Activated T-cell treated with anti-CD3 and anti-CD28 coated beads, Interleukin-2, amount 50 U/mL, for 72 hours (primary cell): ENCODE measurements at places on chromosomes 5 and 9.

- no peak for DNase-seq
Measured at GRCh38 chr9:91362051-91362611, 413 bp upstream of the AUH start.

DNA sequence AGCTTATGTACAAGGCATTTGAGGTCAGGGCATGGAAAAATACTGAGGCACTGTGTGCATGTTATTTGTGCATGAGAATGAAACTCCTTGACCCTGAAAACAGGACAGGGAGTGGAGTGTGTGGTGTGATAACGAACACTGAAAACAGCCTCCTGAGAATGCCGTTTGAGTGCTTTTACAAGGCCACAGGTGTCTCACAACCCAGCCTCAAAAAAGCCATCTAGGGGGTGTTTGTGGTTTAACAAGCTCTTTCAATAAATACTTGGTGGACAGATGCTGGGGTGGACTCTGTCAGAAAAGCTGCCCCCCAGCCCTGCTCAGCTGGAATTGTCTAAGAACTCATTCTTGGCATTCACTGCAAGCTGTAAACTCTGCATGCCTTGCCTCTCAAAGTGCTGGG, 94.0 kb upstream of the SLC25A48 start:
- no peak for DNase-seq

- no peak for DNase-seq
Measured at GRCh38 chr5:60482301-60482700, 217.7 kb downstream of the DEPDC1B start.

DNA sequence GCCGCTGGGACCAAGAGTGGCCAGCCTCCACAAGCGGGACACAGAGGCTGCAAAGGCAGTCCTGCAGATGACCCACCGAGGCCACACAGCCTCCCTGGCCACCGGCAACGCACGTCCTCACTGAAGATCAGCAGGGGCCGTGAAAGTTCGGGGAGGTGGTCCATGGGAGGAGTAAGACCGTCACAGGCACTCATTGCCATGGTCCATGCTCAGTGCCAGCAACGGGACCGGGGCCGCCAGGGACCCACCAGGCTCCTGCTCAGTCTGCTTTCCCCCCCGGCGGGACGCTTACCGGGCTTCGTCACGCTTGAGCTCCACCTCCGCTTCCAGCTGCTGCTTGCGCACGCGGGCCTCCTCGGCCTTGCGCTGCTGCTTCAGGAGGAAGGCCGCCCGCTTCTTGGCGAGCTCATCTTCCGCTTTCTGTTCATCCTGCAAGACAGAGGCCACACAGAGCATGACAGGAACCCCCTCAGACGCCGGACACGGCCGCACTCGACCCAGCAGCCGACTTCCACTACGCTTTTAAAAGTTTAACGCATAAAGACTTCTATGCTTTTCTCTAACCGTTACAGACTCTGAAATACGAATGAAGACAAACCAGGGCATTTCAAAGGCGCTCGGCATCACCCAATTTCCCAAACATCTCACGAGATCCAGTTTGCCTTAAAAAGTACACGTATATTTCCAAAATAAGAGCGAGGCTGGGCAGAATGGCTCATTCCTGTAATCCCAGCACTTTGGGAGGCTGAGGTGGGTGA, 88.4 kb downstream of the CAMSAP1 start:
- no peak for DNase-seq

GRCh38 chr5:52896534-52897237, 92.5 kb upstream of the ITGA2 start:
- no peak for DNase-seq

DNA sequence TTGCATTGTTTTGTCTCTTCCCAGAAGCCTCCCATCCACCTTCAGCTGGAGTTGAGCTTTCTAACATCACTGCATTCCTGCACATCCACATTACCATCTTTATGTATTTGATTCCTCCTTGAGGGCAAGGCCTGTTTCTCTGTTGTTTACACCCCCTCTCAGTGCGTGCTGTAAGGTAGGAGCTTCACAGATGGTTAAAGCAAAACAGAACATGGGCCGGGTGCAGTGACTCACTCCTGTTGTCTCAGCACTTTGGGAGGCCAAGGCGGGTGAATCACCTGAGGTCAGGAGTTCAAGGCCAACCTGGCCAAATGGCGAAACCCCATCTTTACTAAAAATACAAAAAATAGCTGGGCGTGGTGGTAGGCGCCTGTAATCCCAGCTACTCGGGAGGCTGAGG, 110.9 kb downstream of the KCNIP1 start:
- DNase-seq: no peak

DNA sequence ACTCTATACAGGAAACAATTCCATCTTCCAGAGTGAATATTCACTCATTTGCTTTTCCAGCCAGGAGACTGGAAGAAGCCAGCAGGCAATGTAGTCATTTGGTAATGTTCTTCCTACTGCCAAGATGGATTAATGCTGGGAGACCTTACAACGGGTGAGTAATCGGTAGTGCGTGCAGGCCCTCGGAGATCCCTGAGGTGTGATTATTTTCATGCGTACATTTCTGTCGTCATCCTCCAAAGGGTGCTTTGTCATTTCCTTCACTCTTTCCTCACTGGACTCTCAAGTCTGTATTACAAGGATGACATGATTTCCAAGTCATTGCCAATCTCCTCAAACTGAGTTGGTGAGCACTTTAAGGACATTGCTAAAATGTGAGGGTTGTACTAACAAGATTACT, 263.5 kb downstream of the CWC27 start:
- DNase-seq: no peak

DNA sequence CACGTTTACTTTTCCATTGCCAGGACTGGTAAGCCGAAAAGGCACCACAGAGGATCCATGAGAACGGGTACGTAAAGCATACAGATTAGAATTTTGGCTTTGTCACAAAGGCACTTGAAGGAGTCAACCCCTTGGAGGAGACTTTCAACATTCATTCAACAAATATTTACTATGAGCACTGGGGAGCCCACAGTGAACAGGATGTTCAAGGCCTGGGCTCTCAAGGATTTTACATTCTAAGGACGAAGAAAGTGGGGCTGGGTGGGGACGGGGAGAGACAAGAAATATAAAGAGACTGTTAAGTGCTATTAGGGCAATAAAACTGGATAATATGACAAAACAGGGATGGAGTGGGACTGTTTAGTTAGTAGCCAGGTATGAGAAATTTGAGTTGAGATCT, 66.0 kb downstream of the KLF4 start:
- no peak for DNase-seq

- no peak for DNase-seq
Measured at GRCh38 chr5:168332042-168332441, 40.6 kb downstream of the WWC1 start.

DNA sequence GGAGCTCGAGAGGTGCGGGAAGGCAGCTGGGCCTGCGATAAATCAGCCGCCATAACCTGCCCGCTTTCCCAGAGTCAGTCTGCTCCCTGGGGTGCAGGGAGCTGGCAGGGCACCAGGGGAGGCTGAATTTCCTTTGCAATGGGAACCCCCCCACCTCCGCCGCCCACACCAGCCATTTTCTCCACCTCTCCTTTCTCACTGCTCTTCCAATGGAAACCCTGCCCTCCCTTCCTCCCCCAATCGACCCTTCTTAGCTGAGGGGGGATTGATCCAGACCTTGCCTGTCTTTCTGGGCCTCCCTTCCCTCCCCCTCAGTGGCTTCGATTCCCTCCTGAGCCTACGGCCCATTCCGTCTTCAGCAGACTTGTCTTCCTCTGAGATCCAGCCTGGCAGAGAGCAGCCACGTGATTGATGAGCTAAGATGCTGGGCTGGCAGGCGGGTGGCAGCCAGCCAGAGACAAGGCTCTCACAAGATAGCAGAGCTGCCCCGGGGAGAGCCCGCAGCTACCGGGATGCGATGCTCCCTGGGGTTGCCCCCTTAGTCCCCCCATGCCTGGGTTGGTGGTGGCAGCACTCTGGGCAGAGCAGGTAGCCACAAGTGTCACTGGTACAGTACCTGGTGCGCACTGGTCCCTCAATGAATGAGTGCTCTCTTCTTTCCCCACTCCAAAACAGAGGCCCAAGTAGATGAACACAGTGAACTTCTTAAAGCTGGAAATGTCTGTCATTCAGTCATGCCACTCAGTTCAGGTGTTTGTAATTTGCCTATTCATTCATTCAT, 53.7 kb upstream of the FABP6 start:
- DNase-seq: no peak

DNA sequence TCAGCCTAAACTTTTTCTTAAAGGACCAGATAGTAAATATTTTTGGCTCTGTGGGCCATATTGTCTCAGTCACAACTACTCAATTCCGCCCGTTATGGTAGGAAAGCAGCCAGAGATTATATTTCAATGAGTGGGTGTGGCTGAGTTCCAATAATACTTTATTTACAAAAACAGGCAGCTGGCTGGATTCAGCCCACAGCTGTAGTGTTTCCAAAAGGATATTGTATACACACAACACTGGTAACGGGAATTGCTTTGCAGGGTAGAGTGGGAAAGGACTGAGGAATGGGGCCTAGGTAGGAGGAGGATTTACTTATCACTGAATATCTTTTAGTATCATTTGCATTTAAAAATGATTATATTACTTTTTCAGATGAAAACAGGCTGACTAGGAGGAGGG, 21.0 kb downstream of the GCNT4 start:
- no peak for DNase-seq

DNA sequence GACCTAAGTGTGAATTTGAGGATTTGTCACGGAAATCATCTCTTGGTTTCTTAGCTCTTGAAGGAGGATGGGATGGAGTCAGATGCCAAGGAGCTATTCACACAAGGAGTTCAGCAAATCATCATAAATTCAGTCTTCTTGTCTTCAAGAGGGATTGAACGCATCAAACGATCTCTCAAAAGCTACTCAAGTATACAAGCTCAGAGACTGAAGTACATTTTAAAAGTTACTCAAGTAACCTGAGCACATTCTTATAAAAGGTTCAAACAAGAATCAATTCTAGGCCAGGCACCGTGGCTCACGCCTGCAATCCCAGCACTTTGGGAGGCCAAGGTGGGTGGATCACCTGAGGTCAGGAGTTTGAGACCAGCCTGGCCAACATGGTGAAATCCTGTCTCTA, 21.1 kb upstream of the GOLPH3 start:
- DNase-seq: no peak
